ENCODE measurements at places on chromosomes 12 and 14.

GRCh38 chr12:120215766-120216735 is 15.1 kb upstream of the RPLP0 start:
- no peak for DNase-seq

DNA sequence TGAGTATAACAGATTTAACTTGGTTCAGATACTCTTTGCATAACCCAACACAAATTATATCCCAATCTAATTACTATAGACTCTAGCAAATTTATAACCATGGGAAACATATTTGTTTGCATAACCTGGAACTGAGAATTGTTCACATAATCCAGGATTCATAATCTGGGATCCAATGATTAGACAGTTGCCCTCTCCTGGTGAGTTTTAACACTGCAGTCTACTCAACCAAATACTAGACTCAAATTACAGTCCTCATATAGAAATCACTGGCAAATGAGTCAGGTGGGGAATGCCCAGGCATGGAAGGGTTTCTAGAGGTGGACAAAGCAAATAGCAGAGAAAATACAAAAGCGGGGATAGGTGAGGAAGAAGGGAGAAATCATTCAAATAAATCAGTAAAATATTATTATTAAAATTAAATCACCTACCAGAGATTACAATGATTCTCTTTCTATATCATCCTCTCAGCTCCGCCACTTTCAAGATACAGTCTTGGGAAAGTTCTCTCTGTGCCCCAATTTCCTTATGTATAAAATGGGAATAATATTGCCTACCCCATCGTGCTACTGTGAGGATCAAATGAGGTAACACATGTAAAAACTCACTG is 9.4 kb downstream of the GCH1 start:
- peak; percentile 81 for DNase-seq

DNA sequence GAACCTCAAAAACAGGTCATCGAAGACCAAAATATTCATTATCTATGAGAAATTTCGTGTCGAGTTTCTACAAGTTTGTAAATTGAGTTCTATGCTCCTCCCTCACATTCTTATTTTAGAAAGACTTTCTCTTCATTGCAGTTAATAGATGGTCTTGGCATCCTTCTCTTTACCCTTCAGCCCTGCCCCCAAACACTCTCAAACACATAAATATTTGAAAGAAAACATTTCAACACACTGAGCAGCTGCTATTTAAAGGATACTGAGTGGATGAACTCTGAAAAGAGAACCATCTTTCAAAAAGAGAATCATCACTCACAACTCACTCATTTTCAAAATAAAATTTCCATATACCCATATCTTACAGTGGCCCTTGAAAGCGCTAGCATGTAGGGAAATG is 67.1 kb downstream of the NUAK1 start:
- DNase-seq = no peak

- DNase-seq = no peak
Measured at GRCh38 chr14:32142341-32142740, 59.5 kb upstream of the RNU6-7 start.

DNA sequence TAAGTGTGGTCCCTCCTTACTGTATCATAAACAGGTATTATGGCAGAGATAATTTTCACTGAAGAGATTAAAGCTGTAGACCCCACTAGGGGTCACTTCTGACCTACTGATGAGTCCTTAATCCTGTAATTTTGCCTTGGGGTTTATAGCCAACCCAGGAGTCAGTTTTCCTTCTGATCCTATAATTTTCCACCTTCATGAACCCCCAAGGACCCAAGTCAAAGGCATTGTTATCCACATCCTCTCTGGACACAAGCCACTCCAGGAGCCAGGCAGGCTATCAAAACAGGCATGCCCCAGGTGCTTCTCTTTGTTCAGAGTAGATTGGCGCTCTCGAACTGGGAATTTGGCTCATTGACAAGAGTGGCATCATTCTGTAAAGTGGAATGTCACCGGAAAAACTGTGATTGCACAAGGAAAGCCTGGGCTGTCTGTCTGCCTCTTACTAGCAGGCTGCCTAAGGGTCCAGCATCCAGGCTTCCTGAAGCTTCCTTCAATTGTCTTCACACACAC is 1523.2 kb upstream of the FLRT2 start:
- no peak for DNase-seq

DNA sequence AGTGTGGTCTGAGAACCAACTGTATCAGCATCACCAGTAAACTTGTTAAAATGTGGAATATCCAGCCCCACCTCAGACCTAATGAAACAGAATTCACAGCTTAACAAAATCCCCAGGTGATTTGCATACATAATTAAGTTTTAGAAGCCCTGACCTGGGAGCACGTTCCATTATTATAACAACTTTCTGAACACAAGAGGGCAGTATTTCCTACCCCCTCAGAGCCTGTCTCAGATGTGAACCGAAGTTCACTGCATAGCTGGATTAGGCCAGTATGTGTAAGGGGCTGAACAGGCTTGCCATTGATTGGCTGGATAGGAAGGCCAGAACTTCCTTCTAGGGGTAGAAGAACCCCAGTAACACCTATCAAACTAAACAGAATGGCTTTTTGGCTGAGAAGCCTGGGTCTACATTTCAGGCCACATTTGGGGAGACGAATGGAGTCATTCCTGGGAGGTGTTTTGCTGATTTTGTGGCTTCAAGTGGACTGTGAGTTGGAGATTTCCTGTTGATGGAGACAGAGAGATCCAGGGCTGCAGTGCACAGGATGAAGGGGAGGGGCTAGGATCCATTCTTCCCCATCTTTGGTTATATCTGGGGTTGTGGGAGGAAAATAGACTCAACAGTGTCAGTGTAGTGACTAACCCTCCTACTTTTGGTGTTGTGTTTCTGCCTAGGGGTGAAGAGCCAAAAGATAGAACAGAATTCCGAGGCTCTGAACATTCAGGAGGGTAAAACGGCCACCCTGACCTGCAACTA is 94.7 kb upstream of the OR4E1 start:
- peak; percentile 4 for DNase-seq

DNA sequence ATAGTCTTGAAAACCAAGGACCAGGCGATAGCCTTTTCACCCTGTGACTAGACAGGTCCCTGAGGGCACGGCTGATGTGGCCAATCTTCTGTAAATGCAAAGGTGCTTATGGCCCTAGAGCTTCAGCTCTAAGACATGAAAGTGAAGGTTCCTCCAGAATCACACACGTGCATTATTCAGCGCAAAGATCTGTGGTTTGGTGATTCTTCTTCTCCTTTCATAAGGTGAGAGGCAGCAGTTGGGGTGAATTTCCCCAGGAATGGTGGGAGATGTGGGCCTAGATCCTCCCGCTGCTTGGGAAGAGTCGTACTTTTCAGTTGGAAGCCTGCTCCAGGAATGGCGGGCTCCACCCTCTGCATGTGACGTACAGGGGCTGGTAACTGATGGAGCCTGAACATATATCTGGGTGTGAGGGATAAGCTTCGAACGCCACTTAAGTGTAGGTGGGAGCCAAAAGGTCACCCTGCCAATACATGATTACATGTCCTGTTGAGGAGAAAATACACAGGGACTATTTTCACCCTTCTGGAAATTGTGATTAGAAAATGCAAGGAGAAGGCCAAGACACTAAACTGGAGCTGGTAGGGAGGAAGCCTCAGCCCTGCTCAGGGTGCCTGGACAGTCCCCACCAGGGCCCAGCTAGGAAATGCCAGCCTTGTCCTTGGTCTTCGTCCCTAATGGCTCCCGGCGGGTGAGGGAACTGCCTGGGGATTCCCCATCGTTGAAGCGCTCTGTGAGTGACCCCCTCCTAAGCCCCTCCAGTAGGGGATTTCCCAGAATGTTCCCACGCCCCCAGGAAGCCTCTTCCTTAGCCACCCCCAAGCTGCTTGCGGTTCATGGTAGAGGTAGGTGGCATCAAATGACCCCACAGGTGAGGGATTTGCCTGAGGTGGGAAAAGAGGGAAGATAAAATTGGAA is 17.6 kb downstream of the BATF start:
- DNase-seq = no peak

DNA sequence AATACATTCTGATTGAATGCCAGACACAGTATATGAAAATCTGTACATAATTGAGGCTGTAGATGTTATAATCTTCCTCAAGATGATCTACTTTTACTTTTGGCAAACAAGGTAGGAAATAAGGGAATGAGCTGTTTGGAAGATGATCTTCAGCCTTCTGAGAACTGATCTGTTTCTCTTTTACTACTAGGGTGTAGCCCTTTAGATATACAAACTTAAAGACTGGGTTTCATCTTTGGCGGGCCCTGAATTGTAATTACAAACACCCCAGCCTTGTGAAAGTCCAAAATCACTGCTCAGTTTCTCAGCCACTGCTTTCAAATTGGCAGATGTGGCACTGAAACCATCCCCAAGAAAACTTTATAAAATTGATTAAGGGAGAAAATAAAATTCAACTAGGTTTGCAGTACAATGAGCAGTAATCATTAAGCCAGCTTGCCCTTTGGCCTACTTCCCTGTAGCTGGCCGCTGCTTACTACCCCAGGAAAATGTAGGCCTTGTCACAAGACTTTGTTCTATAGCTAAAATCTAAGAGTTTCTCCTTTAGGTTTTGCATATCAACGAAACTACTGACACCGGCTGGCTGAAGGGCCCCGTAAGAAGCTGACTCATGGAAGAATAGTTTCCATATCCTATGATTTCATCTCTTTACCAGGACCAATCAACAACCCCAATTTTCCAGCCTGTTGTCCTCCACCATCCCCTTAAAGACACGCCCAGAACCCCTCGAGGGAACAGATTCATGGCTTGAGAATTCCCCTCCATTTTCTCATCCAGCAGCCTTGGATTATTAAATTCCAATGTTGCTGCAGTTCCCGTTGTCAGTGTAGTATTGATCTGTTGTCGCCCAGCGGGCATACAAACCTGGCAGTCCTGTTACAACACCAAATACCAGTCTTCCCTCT is 210.8 kb downstream of the PCNX1 start:
- DNase-seq = peak; percentile 78

DNA sequence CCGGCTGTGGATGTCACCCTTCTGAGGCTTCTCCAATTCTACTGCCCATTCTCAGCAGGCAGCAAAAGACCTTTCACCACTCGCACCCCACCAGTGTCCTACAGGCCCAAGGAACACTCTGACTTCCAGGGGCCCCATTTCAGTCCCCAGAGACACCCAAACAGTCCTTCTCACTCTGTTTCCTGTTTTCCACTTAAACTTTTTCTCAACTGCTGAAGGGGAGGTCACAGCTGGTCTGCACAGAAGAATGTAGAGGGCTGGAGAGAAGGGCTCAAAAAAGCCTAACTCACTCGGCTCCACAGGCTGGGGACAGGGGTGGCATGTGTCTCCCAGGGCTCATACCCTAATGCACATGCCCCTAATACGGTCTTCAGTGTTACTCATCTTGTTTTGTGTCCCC is 4.2 kb upstream of the DTX1 start:
- DNase-seq = no peak

DNA sequence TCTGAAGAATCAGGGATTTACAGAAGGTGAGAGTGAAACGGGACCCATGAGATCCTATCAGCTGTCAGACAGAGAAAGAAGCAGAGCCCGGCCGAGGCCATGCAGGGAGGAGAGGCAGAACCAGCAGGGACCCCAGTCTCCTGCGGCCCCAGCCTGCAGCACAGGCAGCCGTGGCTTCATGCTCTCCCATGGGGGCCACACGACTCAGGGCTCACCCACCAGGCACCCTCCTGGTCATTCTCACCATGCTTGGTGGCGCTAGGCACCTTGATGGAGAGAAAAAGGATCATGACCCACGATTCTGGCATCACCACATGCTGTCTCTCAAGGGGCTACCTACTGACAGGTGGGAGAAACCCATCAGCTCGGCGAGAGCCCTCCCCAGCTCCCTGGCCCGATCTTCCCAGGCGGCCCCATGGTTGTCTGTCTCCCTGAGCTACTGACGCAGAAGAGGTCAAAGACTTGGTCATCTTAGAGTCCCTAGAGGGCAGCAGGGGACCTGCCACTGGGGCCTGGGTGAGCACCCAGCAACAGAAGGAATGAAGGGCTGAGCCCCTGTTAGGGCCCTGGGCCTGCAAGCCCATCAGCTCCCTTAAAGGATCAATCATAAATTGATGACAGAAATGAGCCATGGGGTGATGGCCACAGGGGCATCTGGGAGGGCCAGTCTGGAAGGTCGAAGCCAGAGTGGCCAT is 58.0 kb downstream of the ITPK1 start:
- DNase-seq = no peak

- no peak for DNase-seq
Measured at GRCh38 chr14:32571995-32572866, 243.1 kb downstream of the AKAP6 start.

- DNase-seq = peak; percentile 40
Measured at GRCh38 chr14:33916663-33917565, 34.0 kb downstream of the EGLN3 start.

- DNase-seq = no peak
Measured at GRCh38 chr12:49284672-49285071, 10.3 kb upstream of the PRPH start.

DNA sequence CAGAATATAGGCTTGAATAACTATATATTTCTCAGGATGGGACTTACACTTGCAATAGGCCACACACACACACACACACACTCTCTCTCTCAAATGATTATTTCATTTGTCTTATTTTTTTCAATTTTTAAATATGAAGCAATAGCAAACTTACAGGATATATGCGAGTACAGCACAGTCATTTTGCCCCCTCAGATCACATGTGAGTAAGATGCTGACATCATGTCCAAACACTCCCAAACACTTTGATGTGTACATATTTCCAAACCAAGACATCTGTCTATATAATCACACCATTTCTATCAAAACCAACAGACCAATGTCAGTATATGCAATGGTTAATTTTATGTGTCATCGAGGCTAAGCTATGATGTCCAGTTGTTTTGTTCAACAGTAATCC is 1535.9 kb upstream of the FLRT2 start:
- peak; percentile 81 for DNase-seq

All from brain microvascular endothelial cell (primary cell).